Fibroblast of skin of scalp (primary cell): ENCODE measurements at places on chromosomes 13 and 19.
A peak's percentile ranks its signal among the peaks of the same experiment; 100 is the strongest.

DNA sequence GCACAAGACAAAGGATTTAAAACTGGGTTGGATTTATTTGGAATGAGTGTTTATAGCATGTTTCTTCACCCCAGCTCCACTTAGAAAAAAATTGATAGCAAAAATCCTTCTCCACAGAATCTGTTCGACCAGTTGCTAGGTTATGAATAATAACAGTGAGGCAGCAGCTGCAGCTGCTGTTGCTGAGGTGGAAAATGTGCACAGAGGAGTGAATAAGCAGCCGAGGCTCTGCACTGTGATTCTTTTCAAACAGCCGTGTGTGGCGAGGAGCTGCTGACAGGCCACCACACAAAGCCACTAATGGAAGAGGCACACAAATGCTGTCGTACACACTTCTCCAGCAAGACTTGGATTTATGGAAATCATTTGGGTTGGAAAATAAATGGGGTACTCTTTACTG is 6.4 kb upstream of the RASL11A start:
- peak; percentile 27 for DNase-seq

GRCh38 chr13:28761586-28761985 is 42.8 kb upstream of the SLC46A3 start:
- no peak for DNase-seq

DNA sequence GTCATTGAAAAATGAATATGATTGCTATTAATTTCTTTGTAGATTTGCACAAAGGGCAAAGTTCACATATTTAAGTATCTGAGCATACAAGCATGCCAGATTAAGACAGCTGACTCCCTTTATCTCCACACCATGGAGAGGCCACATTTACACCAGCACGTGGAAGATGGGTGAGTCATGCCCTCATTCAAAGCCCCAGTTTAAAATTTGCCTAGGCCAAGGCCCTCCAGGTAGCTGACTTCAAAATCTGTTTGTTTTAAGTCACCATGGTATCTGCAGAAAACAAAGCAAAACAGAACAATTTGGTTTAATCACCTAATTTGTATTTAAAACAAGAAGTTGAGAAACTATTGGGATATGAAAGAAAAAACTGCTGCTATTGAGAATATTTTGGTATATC is 109.2 kb downstream of the ESD start:
- peak; percentile 27 for DNase-seq

- peak; percentile 28 for DNase-seq
These were observed 294.2 kb downstream of the ZNF536 start for GRCh38 chr19:30666301-30666803.

GRCh38 chr13:27783111-27783510 is 9.2 kb upstream of the GSX1 start:
- DNase-seq: no peak

- no peak for DNase-seq
These were observed 125.2 kb downstream of the LMO7 start for GRCh38 chr13:75761369-75761768.

GRCh38 chr19:16458391-16459341 is 13.1 kb downstream of the EPS15L1 start:
- DNase-seq: no peak

- no peak for DNase-seq
These were observed 849.4 kb downstream of the DACH1 start for GRCh38 chr13:71017607-71018006.

- no peak for DNase-seq
These were observed 81.7 kb upstream of the KLHL1 start for GRCh38 chr13:70189981-70190380.

- DNase-seq: peak; percentile 10
These were observed 175.6 kb upstream of the SLITRK6 start for GRCh38 chr13:85974608-85975366.

DNA sequence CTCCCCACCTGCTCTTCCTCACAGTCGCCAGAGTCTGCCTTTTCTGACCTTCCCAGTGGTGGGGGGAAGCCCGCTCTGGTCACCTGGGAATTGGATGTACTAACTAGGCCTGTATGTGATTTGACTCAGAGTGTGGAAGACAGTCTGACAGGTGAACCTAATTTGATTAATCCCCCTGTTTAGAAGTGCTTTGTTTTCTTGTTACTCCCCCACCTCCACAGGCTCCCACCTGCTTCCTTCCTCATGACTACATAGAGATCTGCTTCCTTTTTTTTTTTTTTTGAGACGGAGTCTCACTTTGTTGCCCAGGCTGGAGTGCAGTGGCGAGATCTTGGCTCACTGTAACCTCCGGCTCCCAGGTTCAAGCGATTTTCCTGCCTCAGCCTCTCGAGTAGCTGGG is 44.0 kb downstream of the COG3 start:
- no peak for DNase-seq

DNA sequence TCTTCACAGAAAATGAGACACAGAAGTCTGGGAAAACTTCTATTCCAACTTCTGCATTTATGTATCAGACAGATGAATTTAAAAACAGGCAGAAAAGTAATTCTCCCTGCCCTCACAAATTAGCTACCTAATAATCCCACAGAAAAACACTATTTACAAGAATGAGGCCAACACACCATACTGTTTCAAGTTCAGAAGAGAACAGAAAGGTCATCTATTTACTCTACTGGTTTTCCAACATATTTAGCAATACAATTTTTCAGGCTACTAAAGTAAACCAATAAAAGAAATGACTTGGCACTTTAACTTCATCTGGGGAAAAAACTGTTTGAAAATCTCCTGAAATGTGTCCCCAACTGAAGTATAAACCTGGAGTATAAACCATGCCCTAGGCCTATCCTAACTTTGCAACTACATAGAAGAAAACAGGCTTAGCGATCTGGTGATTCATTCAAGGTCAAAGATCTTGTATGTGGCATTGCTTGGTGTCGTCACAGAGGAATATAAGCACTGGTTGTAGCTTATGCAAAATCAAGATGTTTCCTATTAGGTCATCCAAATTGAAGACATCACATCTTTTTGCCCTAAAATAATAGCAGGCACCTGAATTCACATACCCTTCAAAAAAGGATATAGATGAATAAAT is 20.1 kb upstream of the EBPL start:
- DNase-seq: no peak

DNA sequence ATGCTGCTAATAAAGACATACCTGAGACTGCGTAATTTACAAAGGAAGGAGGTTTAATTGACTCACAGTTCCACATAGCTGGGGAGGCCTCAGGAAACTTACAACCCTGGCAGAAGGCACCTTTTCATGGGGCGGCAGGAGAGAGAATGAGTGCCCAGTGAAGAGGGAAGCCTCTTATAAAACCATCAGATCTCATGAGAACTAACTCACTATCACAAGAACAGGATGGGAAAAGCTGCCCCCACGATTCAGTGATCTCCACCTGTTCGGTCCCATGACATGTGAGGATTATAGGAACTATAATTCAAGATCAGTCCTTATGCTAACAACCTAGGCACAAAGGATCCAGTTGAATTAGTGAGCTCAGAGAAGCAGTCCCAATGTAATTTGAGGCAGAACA is 59.4 kb downstream of the GPC6 start:
- DNase-seq: no peak

DNA sequence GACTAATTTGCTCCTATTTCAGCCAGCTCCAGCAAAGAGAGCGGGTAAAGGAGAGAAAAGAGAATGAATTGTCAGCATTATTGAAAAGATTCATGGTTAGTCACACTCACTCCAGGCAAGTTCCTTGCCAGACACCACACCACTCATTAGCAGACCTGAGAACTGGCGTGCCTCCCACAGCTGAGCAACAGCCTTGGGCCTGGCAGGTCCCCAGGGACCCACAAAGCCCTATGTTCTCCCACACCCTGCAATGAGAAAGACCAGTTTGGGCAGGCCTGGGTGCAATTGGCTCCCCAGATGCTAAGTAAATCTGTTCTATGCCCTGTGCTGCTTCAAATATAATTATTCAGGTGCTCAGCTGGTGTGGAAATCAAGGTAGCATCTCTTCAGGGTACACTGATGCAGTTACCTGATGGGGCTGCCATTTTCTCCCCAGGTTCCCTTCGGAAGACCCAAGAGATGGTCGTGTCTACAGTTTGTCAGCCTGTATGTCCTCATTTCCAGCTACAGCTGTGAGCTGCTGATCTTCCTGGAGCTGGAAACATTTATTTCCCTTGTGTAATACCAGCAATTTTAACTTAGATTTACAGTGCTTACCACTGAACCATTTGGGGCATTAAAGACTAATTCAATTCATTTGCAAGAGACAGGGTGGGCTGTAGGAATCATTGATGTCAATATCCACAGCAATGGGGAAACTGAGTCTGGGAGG is 405.0 kb downstream of the COG6 start:
- DNase-seq: peak; percentile 74

GRCh38 chr19:16915135-16915534 is 26.3 kb downstream of the F2RL3 start:
- no peak for DNase-seq

DNA sequence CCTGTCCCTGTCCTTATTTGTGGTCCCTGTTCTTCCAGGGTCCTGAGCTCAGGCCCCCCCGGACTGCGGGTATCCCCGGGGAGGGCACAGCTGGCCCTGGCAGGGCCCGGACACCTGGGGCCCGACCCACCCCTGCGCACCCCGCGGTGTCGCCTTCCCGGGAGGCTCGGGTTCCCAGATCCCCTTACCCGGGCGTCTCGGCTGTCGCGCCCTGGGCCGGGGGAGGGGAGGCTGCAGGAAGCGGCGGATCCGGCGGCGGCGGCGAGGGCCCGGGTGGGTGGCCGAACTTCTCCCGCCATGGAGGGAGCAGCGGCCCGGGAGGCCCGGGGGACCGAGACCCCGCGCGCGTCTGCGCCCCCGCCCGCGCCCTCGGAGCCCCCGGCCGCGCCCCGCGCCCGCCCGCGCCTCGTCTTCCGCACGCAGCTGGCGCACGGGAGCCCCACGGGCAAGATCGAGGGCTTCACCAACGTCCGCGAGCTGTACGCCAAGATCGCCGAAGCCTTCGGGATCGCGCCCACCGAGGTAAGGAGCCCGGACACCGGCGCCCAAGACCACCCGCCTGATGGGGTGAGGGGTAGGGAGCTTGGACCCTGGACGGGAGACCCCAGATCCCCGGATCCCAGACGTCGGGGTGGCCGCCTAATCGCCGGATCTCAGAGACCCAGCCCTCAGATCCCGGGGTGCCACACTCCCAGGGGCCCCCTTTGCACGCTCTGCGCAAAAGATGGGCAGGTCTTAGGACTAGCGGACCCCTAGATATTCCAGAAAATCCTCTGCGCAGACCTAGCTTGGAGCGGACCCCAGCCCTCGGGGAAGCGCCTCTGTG is at the start of gene GIPC3:
Gene GIPC3, plus strand, starts transcription at position 178 of the 826 bp plus-strand sequence. Its CDS starts 120 bp downstream, at position 298.
- DNase-seq: no peak

DNA sequence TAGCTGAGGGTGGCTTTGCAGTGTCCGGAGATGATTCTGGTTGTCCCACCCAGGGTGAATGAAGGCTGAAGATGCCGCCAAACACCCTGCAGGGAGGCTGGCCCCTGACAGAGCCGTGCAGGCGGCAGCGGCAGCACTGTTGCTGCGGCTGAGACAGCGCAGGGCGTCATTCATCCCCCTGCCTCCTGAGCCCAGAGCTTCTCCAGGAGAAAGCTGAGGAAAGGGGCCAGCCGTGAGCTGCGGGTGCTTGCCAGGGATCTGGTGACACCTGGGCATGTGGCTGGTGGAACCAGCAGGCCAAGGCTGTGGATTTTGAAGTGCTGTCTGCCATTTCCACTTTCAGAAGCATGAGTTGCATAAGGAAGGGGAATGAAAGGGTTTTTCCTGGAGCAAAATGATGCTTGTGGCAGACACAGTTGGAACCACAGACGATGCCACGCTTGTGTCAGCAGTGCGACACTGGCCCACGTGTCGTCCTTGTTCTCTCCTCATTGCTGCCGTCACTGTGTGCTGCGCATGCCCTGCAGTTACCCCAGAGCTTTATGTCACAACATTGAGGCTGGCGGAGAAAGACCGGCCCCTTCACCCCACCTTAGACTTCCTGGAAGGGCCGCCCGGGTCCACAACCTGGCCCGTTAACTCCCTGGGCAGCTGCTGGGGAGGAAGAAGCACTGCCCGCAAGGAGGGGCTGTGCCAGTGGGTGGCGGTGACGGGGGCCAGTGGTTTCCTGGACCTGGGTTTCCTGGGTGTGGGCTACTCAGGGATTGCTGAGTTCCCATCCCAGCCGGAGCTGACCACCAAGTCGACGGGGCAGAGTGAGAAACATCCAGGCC is 22.7 kb downstream of the TFDP1 start:
- DNase-seq: no peak

DNA sequence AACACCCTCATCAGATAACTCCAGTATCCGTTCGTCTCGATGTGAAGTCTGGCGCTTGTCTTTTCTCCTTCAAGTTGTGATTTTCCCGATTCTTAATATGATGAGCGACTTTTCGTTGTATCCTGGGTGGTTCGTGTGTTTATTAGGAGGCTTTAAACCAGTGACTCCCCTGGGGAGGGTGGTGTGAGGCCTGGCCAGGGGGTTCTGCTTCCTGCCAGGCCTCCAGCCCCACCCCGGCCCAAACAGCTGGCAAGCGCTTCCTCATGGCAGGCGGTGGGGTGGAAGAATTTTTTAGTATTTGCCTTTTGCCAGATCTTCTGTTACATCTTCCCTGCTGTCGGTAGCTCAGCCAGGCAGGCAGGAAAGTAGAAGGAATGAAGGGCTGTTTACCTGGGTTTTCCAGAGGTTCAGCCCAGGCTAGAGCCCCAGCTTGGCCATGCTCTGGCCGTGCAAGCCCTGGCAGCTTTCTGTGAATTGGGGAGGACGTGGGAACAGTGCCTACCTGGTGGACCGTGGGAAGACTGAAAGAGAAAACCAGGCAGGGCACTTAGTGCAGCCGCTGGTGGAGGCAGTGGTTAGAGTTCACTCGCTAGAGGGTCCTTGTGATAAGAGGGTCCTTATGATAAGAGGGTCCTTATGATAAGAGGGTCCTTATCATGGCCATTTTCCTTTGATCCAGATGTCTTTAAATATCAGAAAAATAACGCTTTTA is 37.7 kb upstream of the DCUN1D2 start:
- DNase-seq: no peak

DNA sequence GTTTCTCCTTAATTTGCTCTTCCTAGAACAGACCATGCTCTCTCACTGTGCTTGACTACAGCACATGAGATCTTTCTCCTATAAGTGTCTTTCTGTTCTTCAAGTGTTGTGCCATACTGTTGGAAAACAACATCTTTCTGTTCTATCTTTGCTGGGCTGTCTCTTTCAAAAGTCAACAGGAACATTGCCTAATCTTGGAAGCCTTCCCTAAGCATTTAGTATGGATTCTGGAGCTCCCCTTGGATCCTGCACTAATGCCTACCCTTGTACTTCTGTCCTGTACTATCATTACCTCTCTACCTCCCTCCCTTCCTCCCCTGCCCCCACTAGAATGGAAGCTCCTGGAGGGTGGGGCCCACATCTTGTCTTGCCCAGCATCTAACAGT is 26.8 kb downstream of the STARD13 start:
- peak; percentile 42 for DNase-seq

GRCh38 chr19:10862561-10863106 is 8.7 kb upstream of the CARM1 start:
- no peak for DNase-seq

- no peak for DNase-seq
These were observed 2.6 kb downstream of the CRB3 start for GRCh38 chr19:6466526-6467248.

GRCh38 chr13:48110931-48111721 is 16.2 kb upstream of the MED4 start:
- no peak for DNase-seq

GRCh38 chr13:112056739-112057438 is 10.1 kb upstream of the SOX1 start:
- no peak for DNase-seq
